ENCODE measurements at places on chromosomes 12 and 14.

DNA sequence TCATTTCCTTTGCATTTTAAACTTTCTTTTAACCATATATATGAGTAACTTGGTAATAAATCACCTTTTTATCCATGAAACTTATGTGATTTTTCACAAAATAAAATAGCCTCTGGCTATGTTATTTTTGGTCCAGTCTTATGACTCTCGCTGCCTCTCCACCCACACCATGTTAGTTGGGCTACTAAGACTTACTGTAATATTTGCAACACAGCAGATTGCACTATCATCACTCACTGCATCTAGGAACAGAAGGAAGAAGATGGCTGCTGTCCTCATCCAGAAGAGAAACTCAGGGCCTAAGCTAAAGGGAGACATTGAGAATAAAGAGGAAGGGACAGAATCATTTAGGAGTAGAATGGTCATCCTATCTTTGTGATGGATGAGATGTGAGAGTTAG lies 12.6 kb upstream of the B4GALNT3 start:
- no peak for DNase-seq

DNA sequence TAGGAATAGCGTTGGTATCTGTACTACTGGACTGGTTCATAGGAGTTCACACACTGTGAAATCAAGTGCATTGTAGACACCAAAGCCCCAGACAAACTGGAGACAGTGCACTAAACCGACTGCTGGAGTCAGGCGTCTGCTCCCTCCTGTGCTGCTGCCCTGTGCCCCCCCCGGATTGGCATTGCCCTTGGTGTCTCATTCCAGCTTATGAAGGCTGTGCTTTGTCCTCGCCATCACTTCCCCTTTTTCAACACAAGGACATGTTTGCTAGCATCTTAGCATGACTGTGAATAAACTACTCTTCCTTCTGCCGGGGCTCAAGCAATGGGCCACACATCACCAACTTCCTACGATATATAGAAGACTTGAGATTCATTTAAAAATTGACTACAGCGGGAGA lies 84.0 kb downstream of the TMCC3 start:
- DNase-seq, result no peak

DNA sequence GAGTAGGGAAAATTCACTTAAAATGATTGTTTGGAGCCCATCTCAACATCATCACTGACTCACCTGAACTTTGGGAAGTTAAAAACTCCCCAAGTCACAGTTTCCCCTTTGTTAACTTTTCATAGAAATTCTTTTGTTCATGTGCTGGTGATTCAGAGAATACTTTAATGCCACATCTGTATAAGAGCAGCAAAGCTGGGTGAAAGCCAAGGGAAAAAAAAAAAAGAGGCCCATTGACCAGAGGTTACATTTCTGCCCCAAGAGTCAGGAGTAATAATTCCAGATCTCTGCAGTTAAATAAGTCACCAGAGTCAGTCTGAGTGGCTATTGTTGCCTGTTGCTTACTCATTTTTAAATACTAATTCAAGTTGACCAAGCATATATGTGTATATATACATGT lies 136.4 kb upstream of the LGR5 start:
- no peak for DNase-seq

- peak; percentile 43 for DNase-seq
Measured at GRCh38 chr14:96100161-96101064, 61.3 kb downstream of the C14orf132 start.

- no peak for DNase-seq
Measured at GRCh38 chr12:131098178-131098981, 144.7 kb downstream of the ADGRD1 start.

DNA sequence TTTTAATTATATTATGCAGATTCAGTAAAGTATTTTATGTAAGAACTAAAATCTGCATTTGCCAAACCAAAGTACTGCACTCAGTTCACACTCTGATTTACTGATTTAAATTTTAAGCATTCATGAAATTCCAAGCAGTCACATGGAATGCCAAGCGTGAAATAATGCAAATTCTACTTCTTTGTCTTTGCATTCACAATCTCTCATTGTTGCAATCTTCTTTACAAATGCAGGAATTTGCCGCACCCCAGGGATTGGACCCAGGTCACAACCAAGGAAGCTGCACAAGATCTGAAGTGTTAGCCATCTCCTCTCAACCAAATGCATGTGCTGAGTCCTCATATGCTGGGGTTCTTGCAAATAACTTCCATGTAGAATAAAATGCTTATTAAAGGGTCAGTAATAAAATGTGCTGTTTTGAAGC lies 71.9 kb downstream of the TUNAR start:
- no peak for DNase-seq

DNA sequence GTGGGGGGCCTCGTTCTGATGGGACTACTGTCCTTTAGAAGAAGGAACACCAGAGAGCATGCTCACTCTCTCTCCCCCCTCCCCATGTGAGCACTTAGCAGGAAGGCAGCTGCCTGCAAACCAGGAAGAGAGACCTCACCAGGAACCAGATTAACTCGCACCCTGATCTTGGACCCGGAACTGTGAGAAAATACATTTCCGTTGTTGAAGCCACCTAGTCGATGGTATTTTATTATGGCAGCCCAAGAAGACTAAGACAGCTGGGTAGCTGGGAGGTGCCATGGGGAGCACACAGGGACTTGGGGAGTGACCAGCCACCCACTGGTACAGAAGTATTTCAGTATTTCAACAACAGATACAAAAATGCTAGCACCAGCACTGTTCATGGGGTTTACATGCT lies 59.0 kb downstream of the VCPKMT start:
- no peak for DNase-seq

GRCh38 chr14:30680036-30680435 lies 57.9 kb downstream of the SCFD1 start:
- DNase-seq, result no peak

- DNase-seq, result no peak
Measured at GRCh38 chr14:94593376-94593748, 12.1 kb downstream of the SERPINA5 start.

GRCh38 chr14:34781242-34781641 lies 66.8 kb upstream of the CFL2 start:
- DNase-seq, result no peak

DNA sequence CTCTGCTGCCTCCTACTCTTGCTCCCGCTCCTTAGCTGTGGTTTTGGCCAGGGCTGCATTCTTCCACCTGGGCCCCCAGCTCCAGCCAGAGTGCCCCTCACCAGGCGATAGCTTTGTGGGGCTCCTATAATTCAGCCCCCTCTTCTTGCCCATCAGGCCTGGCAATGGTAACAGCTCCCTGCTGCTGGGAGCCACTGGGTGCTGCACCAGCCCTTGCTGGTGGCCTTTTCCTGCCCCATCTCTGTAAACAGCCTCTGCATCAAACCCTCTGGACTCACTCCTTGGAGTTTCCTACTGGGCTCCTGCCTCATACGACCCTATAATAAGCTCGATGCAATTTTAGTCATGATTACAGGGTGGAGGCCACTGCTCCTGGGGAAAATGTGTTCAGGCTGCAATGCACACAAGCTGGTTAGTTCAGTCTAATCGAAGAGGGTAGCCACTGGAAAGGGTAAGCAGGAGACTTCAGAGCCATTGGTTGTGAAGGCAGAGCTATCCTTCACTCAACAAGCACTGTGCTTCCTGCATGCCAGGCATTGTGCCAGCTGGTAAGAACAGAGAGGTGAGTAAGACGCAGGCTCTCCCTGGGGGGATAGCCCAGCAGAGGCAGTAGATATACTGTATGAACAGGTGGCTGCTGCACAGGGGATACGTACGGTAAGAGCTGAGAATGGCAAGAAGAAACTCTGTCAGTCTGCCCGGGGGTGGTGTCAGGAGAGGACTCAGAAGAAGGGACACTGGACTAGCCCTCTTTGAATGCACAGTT lies 24.7 kb downstream of the CLMN start:
- DNase-seq, result no peak

- no peak for DNase-seq
Measured at GRCh38 chr12:48999371-49000131, at the start of gene DDN. TSS of gene DDN (minus strand) at chr12:48999375. CDS start at chr12:48999287, 88 bp downstream.

Measured in stimulated activated CD8-positive, alpha-beta memory T cell treated with anti-CD3 and anti-CD28 coated beads, Interleukin-15, amount 100 ng/mL, for 1 hour (primary cell).